Activated B cell treated with CpG ODN at 0.5 μM for 24 hours (primary cell): ENCODE measurements at places on chromosomes 5 and 9. TPM values are rescaled to one million over a fixed set of nuclear protein-coding genes. Genes with fewer than 3 reads are reported as not detected.

- DNase-seq = no peak
These were observed 89.7 kb upstream of the CCNG1 start for GRCh38 chr5:163347671-163348070.

DNA sequence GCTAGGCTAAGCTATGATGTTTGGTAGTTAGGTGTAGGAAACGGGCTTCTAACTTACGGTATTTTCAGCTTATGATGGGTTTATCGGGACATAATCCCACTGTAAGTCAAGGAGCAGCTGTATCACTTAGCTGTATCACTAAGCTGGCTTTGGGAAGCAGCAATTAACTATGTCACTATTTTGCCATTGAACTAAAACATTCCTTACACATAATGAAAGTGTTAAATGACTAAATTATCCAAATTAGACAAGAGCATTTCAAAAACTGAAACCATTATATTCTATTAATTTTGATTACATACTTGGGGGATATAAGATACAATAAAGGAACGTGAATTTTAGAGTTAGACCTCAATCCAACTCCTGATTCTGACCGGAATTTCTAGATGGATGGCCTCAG lies 188.3 kb downstream of the AGTPBP1 start:
- no peak for DNase-seq

GRCh38 chr5:120609570-120609969 lies 145.5 kb downstream of the PRR16 start:
- DNase-seq = no peak

The MPDZ gene
- total RNA-seq = not detected in 2 replicates

The SLC6A3 gene
- 1.4 and 2.0 TPM in 2 replicates for total RNA-seq

DNA sequence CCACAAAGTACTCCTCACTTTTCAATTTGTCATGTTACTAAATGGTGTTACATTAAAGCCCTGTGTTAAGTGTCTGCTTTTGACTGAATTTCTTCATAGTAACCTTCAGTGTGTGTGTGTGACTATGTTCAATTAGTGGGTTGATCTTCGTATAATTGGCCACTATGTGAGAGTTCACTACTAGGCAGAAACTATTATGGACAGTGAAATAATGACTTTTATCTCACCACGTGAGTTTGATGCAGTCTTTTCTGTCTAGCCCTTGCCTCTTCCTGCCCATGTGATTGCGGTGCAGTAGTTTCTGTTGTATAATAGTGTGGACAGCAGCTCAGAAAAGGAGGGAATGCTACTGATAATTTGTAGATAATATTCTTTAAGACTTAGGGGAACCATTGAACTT lies 1.8 kb upstream of the MAML1 start:
- DNase-seq = no peak

DNA sequence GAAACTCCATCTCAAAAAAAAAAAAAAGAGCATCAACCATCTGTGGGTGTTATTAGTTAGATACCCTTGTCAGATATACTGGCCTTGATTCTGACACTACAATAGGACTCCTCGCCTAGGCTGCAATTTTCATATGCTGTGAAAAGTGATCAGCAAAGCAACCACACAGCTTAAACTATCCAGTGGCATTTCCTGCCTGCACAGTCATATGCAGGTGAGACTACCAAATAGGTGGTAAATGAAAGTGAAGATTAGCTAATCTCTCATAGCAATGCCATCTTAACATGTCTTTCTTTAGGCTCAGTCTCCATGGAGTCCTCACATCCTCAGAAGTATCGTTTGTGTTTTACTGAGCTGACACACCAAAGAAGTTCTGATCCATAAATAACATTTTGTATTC lies 40.8 kb downstream of the GRAMD2B start:
- no peak for DNase-seq

DNA sequence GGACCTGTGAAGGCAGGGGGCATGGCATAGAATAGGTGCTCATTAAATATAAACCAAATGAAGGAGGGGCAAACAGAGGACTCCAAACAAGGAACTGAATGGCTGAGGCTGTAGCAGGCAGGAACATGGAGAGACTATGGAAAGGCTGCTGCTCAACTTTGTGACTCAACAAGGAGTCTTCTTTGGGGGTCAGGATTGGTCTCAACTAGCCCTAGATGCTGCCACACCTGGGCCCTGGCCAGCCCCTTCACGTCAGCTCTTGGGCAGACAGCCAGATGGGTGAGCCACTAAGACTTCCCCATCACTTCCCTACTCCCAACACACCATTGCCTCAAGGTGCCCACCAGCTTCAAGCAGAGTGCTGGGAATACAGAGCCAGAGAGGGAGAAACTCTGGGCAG lies 11.0 kb downstream of the RPP25L start:
- DNase-seq = no peak

- DNase-seq = no peak
These were observed 795.8 kb downstream of the SEMA5A start for GRCh38 chr5:8750100-8750499.

GRCh38 chr9:94847486-94847885 lies 121.0 kb downstream of the AOPEP start:
- DNase-seq = no peak

DNA sequence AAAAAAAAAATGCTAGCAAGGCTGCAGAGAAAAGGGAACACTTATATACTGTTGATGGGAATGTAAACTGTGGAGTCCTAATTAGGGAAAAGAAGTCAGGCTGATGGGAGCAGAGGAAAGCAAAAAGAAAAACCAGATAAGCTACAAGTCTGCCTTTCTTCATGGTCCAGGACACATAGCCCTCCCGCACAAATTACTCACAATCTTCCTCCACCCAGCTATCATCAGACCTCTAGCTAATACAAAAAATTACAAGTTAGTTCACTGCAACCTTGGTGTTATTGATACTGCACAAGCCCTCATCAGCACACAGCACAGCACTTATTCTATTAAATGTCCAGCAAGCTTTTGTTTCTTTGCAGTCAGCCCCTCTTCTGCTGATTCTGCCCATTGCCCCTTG lies 186.0 kb upstream of the ADRA1B start:
- no peak for DNase-seq

DNA sequence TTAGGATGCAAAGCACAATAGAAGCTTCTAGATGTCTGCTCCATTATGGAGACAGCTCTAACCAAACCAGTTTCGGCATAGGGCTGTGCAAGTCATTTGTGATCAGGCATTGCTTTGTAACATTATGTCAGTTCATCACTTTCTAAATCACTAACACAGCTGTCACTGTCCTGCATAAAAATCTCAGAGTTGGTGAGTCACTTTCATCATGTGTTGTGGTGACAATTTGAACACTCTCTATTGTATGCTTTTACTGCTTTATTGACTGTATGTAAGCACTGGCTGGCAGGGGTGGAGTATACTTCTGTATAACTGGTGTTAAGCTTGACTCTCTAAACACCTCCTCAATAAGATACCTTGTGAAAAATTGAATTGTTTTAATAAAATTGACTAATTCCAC lies 77.9 kb downstream of the SLCO4C1 start:
- DNase-seq = no peak

DNA sequence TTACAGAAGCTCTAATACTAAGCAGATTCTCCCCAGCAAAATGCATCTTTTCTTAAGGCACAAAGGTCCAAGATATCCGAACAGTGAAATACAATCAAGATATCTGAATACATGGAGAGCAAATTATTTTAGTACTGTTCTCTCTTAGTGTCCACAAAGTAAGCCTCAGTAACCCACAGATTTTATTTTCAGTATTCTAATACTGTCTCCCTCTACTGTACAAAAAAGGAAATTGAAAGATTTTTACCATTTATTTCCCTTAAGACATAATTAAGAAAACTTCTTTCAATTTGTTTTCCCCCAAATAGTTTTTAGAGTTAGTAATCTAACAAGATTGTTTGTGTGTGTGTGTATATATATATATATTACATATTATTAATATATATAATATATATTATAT lies 24.7 kb upstream of the NOL6 start:
- no peak for DNase-seq

The BTNL8 gene
- not detected in 2 replicates for total RNA-seq

- no peak for DNase-seq
These were observed 397.4 kb upstream of the MEF2C start for GRCh38 chr5:89280103-89281037.

The WDR36 gene
- 42.6 and 48.6 TPM in 2 replicates for total RNA-seq

The SLC45A2 gene
- total RNA-seq = not detected in 2 replicates

DNA sequence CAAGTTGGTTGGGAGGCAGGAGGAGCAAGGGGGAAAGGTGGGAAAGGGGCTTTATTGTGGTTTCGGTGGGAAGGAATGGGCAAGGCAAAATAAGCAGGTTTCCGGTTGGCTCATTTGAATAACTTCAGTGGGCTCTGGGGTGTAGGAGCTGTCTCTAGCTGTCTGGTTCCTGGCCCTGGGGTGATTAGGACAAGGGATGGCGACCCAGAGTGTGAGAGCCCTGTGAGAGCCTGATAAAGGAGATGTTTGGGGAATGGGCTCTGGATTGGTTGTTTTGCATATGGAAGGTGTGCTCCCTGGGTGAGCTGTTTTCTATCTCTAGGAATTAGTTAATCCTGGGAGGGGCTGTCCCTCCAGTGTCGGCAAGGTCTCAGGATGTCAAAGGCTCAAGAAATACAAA lies 15.4 kb downstream of the ANKRD34B start:
- no peak for DNase-seq

- no peak for DNase-seq
These were observed 1.6 kb downstream of the SOWAHA start for GRCh38 chr5:132814503-132815294.

- no peak for DNase-seq
These were observed 14.3 kb downstream of the KDM3B start for GRCh38 chr5:138366632-138367382.

GRCh38 chr5:75571547-75571946 lies 39.7 kb upstream of the ANKDD1B start:
- DNase-seq = no peak

GRCh38 chr5:87845734-87846133 lies 422.9 kb downstream of the TMEM161B start:
- DNase-seq = no peak

GRCh38 chr5:169581580-169582227 lies 1.9 kb upstream of the SPDL1 start:
- DNase-seq = no peak

DNA sequence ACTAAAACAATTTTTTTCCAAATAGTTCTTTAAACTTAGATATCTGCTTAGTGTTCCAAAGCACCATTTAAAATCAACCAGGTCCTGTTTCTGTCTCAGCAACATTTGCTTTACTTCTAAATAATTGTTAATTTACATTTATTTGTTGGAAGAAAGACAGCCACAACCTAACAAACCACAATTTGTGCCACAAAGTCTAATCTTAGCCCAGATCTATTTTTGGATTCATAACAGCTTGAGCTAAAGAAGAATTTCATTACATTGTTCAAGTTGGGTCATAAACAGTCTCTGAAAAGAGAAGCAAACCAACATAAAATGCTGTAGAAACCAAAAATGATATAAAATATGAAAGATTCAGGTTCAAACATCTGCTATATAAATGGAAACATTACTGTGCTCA lies 24.4 kb downstream of the MLLT3 start:
- no peak for DNase-seq

DNA sequence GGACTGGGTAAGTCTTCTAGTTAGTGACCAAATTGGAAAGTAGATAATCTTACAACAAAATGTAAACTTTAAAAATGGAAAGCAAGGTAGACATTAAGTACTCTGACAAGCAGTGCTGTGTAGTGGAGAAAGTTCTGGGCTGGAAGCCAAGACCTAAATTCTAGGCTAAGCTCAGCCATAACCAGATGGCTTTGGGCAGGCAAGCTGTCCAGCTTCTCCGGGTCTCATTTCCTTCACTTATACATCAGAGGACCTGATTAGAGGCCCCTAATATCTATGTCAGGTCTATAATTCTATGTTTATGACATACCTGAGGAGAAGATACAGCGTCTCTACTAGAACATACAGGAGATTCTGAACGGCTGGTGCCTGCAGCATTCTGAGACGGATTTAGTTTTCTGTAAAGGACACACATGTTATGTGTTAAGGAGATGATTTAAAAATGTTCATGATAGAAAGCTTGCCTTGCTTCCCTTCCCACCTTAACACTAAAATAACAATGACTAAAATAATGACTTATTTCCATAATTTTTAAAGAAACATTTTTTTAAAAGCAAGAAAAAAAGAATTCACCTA lies 61.2 kb downstream of the ELL2 start:
- DNase-seq = no peak

The DEPDC1B gene
- 0.44 and 0.98 TPM in 2 replicates for total RNA-seq

DNA sequence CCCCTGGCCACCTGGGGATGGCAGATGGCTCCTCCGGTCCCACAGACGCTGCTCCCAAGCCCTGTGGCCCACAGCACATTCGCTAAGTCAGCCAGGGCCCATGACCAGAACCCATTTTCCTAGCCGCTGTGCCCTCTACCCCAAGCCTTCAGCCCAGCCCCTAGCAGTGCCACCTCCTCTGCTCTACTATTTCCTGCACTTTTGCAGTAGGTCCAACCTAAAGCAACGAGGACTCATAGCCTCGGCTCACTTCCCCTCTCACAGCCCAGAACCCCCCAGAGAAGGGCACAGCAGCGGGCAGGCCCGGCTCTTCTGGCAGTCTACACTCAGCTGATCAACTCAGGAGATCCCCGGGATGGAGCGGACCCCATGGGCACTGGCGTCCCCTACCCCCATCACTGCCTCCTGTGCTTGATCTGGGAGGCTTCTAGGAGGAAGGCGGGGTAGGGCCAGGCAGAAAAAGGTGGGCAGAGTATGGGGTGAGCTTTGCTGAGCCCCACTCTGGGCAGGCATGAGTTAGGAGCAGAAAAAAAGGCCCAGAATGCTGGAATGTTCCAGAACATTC lies 111.2 kb downstream of the ZNF354C start:
- no peak for DNase-seq

DNA sequence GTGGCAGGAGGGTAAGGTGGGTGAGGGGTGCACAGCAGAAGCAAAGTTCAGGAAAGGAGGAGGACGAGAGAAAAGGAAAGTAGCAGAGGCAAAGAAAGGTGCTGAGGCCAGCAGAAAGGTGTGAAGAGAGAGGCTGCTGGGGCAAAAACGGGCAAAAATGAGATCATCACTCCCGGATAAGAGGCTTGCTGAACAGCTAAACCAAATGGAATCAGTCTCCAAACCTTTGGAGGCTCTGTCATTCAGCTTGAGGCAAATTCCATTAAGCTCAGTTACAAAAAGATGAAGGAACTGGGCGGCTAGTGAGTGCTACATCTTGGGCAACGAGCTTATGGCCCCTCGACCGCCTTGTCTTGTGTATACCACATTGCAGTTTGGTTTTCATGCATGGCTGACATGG lies 136.4 kb downstream of the FSTL4 start:
- DNase-seq = no peak

The SLC6A7 gene
- total RNA-seq = not detected in 2 replicates

- DNase-seq = no peak
These were observed 41.9 kb downstream of the TNFAIP8 start for GRCh38 chr5:119397518-119398380.

DNA sequence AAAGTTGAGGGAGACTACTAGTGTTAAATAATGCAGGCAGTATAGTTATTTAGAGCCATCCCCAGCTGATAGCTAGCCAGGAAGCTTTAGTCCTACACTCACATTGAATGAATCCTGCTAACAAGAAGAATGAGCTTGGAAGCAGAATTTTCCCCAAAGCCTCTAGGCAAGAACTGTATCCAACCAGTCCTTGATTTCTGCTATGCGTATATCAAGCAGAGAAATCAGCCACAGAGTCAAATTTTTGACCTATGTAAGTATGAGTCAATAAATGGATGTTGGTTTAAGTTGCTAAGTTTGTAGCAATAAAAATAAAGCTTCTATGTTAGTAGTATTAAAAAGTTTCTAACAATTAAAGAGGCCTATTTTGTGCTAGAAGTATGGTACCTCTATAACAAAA lies 672.1 kb upstream of the CHD1 start:
- DNase-seq = no peak

The GDA gene
- 0.18 TPM in 1 of 2 replicates, not detected in the other for total RNA-seq
